Stimulated activated CD4-positive, alpha-beta T cell treated with anti-CD3 and anti-CD28 coated beads, Interleukin-4, amount 100 ng/mL, for 1 hour (primary cell): ENCODE measurements at places on chromosomes 6 and 20.
A peak's percentile ranks its signal among the peaks of the same experiment; 100 is the strongest.

DNA sequence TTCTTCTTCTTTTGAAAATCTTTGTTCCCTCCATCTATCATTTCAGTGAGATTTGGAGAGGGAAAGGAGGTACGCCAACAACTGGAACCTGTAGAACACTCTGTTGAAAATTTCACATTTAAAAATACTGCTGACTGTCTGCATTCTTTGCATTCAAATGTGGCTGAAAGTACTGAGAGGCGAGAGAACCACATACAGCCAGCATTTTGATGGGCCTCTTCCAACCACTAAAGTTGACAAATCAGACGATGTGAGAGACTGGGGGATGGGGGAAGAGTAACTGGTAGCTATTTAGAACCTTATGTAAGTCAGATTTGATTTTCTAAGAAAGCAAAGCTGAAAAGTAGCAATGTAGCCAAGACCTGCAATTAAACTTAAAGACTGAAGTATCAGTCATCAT is 77.5 kb downstream of the FKBP5 start:
- no peak for DNase-seq

DNA sequence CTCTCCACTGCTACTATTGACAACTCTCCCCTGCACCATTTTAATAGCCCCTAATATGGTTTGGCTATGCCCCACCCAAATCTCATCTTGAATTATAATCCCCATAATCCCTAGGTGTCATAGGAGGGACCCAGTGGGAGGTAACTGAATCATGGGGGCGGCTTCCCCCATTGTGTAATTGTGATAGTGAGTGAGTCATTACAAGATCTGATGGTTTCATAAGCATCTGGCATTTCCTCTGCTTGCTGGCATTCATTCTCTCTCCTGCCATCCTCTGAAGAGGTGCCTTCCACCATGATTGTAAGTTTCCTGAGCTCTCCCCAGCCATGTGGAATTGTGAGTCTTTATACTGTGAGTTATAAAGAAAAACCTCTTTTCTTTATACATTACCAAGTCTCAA is 74.1 kb upstream of the TCF21 start:
- DNase-seq = peak; percentile 3

DNA sequence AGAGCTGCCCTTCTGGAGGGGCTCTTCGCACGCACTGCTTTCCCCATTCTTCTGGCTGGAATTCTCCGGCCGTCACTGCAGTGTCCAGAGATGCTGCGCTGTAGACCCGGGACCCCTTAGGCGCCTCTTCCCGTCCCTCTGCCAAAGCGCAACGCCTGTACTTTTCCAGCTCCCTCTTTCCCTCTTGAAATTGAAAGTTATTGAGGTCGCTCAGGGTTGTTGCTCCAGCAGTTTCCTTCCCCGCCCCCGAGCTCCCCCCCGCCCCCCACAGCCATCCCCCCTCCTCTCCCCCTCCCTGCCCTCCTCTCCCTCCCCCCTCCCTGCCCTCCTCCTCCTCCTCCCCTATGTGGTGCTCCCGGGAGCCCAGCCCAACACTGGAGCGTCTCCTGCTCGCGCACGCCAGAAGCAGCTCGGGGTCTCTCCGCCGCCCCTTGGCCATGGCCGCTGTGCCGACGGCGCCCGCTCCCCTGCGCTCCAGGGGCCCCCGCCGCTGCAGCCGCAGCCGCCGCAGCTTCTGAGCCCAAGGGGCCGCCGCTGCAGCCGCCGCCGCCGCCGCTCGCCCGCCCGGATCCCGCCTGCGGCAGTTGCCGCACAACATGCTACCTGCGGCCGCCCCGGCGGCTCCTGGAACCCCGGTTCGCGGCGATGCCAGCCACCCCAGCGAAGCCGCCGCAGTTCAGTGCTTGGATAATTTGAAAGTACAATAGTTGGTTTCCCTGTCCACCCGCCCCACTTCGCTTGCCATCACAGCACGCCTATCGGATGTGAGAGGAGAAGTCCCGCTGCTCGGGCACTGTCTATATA is at the start of gene RSPO3:
TSS of gene RSPO3 (plus strand) at position 374 of the 804 bp plus-strand sequence. CDS start 522 bp downstream, outside the sequence.
- peak; percentile 2 for DNase-seq

GRCh38 chr20:37714978-37715672 is 21.3 kb downstream of the CTNNBL1 start:
- DNase-seq = no peak

GRCh38 chr6:106446287-106446885 is 85.9 kb downstream of the CRYBG1 start:
- no peak for DNase-seq

- DNase-seq = no peak
These were observed 133.0 kb downstream of the CD83 start for GRCh38 chr6:14250573-14250972.

GRCh38 chr20:9460518-9460917 is 53.9 kb upstream of the LAMP5 start:
- DNase-seq = no peak

- no peak for DNase-seq
These were observed 5.0 kb downstream of the KIF3B start for GRCh38 chr20:32282461-32282860.

DNA sequence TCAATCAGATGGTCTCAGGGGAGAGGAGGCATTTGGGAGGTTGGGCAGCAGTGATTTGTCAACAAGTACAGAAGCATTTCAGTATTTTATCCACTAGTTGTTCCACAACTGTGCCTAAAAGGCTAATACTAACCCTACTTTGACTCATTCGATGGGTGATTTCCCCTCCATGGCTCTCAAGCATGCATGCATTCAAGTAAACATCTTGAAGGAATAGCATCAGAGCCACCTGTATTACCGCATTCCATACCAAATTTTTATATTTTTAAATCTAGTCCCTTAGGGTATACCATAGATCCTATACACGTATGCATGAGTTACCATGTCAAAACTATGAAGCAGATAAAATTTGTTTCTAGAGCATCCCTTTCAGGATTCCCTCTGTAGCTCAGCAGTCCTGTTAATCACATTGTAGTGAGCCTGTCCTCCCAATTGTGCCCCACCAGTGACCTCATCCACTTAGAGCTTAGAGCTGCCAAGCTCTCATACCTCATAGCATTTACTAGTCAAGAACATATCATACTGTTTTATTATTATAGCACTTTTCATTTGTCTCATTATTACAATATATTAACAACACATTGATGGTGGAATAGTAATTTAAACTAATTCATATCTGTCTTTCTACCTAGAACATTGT is 213.8 kb downstream of the LAMA2 start:
- DNase-seq = no peak

DNA sequence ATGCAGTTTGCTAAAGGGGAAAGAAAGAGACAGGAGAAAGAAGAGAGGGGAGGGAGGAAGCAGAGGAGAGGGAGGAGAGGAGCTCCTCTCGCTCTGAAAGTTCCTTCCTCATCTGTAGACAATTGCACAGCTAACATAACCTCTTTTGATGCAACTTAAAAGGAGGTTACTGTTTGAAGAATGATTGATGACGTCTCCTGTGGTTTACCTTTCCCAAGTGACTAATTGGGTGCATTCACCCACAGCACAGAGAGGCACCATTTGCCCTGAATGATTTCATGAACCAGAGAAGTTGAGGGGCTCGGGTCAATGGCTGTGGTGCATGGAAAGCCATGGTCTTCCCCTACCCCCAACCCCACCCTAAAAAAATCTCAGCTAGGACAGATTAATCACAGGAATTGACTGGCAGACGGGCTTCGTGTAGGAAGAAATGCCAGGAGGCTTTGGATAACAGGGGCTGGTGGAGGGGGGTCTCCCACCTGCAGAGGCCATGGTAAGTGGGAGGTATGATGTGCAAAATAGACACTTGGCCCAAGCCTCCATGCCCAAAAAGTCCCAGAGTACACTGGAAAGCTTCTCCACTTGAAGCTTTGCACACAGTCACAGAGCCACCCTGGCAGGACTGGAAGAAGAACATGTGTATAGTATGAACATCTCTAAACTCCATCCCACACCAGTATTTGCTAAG is 213.7 kb downstream of the ANKRD60 start:
- DNase-seq = no peak
